ENCODE measurements at places on chromosomes 11 and 22.

GRCh38 chr11:67445515-67445914 lies 2.2 kb upstream of the CORO1B start:
- no peak for DNase-seq

- no peak for DNase-seq
Measured at GRCh38 chr22:50298266-50298637, 9.2 kb downstream of the PLXNB2 start.

DNA sequence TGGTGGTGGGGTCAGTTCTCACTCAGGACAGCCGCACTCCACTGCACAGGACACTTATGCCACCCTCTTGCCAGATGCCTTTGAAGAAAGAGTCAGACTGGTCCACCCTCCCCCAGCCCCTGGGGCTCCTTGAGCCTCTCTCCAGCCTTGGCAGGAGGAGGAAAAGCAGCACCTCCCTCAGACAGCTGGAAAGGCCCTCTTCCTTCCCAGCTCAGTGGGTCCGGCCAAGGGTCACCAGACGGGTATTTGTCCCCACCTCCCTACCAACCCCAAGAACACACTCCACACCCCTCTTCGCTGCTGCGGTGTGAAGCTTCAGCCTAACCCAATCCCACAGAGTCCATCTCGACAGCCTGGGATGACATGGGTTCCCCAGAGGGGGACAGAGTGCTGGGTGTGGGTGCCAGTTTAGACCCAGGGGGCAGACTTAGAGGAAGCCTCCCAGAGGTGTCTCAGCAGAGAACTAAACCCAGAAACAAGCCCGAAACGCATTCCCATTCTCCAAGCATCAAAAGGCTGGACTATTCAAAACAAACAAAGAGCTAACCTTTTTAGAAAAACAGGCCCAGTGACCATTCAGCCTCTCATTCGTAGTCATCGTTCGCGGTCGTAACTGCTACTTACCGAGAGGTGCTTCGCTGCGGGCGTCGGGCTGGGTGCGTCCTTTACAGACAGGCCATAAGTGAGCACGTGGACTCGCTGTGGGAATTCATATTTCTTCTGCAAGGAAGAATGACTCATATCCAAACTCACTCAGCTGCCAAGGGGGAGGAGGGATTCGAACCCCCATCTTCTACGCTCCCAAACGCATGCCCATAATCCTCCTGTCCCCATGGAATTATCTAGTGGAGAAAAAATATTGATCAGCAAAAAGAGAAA lies 57.5 kb upstream of the ANO1 start:
- peak; percentile 26 for DNase-seq

DNA sequence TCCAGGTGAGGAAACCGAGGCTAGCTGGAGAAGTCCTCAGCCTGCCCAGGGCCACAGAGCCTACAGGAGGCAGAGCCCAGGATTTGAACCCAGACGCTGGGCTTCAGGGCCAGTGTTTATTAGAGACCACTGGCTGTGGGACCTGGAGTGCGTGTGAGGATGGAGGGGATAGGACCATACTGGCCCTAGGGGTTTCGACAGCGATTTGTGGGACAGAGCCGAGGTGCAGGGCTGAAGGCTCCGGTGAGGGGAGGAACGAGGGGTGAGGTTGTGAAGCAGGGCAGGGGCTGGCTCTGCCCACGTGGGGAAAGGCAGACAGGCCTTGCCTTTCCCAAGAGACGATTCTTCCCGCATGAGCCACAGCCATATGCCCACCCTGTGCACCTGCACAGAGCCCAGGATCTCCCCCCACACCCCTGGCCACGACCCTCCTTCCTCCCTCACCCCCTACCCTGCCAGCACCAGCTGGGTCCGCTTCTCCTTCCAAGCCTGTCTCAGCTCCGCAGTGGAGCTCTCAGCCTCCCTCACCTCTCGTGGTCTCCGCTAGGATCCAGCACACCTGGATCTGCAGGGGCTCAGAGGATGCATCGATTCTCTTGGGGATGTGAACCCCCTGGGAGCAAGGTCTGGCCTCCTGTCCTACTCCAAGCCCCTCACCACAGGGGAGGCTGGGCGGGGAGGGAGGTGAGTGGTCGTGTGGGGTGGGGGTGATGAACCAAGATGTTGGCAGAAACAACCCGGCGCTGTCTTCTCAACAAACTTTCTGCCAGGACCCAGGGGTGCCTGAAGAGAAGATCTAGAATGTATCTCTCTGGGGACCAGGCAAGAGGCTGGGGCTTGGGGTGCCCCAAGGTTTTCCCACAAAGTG lies 58.4 kb downstream of the RTL6 start:
- DNase-seq: no peak

DNA sequence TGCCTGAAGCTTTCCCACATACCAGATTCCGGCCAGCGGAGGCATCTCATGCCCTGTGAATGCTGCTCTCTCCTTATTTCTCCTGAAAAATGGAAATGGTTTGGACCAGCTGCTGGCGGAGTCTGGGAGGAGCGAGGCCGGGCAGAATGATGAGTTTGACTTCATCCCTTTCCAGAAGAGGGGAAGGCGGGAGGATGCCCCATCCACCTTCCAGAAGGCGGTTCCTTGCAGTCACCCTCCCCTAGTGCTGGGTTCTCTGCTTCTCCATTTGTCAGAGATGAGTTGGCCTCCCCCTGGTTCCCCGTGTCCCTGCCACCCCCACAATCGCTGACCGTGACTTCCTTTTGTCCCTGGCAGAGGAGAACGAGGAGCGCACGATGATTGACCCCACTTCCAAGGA lies 75.6 kb downstream of the PARVB start:
- DNase-seq: no peak

DNA sequence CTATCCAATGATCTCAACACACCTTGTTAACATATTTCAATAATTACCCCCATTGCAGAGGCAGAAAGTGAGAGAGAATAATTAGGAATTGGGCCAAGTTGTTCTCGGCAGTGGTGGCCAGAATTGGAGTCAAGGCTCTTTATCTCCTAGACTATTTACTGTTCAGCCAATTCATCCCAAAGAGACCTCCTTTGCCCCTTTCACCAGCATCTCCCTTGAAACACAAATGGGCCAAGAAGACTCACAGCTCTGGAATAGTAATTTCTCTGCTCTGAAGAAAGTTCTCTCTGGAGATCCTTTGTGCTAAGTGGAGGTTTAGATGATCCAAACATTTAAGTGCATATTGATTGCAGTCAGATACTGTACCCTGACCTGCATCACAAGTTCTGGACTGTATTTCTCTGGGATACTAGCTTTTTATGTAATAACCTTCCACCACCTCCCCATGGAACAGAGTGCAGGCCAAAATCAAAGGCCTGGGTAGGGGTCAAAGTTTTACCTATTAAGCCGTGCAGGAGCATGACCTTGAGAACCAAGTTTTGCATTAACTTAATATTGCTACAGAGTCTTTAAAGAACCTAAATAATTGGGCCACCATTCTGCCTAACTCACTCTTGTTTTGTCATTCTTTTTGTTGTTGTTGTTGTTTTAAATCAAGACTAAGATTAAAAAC lies 19.6 kb upstream of the CADM1 start:
- no peak for DNase-seq

- DNase-seq: no peak
Measured at GRCh38 chr11:123052901-123053721, 8.8 kb downstream of the HSPA8 start.

GRCh38 chr11:83957038-83957900 lies 671.1 kb upstream of the CCDC90B start:
- DNase-seq: no peak

GRCh38 chr11:112784323-112785073 lies 176.7 kb upstream of the NCAM1 start:
- no peak for DNase-seq

DNA sequence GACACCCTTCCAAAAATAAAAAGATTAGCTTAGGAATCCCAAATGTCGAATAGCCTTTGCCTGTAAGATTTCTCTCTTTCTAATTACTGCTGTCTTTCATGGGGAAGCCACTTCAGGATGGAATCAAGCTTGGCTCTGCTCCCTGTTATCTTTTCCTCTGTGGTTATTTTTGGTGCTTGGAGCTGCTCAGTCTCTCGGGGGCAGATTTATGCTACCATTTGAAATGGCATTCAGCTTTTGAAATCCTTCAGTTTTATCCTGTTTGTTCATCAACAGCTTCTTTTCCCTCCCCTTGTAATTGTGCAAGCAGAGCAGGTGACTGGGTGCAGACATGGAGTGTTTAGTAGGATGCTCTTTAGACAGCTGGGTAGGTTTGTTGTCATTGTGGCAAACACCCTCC lies 111.0 kb downstream of the DBX1 start:
- no peak for DNase-seq

Measured in right lung (tissue), 10 donors.